NCI-H1048 (cell line): ENCODE measurements at places on chromosomes 4 and X.
A peak's percentile ranks its signal among the peaks of the same experiment; 100 is the strongest.

DNA sequence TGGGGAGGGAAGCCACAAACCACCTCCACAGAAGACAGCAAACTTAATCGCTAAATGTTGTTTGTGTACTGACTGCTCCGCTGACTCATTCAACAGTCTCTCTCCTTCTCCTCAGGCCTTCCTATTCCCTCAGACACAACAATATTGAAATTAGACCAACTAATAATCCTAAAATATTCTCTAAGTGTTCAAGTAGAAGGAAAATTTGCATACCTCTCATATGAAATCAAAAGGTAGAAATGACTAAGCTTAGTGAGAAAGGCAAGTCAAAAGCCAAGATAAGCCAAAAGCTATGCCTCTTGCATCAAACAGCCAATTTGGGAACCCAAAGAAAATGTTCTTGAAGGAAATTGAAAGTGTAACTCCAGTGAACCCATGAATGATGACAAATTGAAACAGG, 75.7 kb upstream of the ARHGAP24 start:
- DNase-seq, result no peak

DNA sequence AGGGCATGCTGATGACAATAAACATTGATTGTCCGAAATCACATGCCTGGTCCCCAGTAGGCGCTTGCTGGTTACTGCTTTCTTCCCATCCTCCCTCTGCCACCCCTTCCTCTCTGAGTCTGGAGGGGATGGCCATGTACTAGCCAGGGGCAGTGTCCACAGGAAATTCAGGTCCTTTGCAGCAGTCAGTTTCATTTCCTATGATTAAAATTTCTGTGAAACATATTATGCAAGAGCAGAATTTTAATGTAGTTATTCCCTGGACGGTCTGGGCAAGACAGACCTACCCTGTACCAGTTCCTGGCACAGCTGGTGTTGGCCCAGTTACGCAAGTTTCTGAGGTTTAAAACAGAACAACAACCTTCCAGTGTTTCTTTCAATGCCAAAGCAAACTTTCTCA, 28.2 kb upstream of the TLR2 start:
- DNase-seq, result no peak

DNA sequence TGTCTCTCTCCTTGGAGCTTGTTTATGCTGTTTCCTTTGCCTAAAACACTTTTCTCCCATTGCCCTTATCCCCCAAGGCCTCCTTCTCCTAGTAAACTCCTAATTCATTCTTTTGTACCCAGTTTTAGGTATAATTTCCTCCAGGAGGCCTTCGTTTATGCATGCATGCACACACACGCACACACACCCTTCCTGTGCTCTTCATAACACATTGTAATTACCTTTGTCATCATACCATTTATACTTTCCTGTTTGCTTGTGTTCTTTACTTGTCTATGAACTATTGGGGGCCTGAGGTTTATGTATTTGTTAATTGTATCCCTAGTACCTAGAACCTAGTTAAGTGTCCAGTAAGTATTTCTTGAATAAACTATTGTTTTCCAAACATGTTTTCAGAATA, 45.5 kb downstream of the XIAP start:
- DNase-seq, result no peak

- no peak for DNase-seq
These were observed 30.9 kb downstream of the FAM9C start for GRCh38 chrX:13013363-13014110.

DNA sequence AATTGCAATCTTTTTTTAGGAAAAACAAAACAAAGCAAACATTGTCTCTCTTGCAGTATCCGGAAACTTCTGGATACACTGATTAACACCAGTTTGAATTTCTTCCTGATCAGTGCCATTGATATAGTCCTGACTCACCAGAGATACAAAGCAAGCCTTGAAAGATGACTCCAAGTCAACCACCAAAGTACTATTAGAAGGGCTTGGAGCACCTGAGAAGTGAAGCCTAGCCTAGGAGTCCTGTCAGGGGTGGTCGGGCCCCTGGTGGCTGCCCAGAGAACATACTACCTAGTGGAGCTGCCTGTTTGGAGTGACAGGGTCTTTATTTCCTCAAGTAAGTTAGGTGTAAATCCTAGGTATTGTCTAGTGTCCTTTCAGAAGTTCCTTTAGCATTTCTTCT, 593.2 kb downstream of the ZNF674 start:
- DNase-seq, result no peak

DNA sequence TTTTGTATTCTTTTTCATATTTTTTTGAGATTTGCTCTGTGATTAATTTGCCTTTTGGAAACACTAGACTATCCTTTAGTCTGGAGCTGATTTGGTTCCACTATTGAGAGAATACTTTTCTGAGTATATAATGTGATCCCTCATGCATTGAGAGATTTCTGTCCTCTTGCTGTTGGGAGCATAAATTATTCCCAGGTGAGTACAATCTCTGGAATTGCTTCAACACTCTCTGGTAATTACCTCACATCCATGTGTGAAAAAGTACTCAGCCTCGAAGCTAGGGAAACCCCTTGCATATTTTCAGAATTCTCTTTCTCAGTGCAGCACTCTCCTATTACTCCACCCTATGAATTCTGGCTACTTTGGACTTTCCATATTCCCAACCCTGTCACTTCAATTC, 550.0 kb downstream of the RAPGEF2 start:
- no peak for DNase-seq

DNA sequence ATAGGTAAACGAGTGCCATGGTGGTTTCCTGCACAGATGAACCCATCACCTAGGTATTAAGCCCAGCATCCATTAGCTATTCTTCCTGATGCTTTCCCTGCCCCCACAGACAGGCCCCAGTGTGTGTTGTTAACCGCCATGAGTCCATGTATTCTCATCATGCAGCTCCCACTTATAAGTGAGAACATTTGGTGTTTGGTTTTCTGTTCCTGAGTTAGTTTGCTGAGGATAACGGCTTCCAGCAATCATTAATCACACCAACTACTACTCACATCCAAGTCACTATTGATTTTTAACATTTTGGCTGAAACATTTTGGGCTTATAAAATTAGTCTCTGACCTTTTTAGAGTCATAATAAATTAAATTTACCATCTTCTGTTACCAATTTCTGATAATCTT, 205.3 kb downstream of the SPOCK3 start:
- no peak for DNase-seq

- DNase-seq, result no peak
These were observed 260.7 kb downstream of the INPP4B start for GRCh38 chr4:142585411-142585810.

DNA sequence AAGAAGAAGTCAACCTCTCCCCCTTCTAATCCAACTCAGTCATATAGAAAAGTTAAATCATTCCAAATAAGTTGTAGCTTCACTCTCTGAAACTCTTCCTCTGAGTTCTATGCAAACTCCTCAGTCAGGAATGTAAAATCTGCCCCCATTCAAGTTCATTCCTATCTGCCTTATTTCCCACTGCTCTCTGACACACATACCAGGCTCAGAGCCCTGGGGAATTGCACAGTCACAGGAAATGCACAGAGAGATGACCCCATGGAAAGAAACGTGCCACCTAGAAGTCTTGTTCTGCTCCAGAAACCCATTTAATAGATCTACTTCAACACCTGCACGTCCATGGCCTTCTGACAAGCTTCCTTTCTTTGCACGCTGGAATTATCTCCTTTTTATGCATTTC, 236.0 kb upstream of the VCX3A start:
- DNase-seq, result no peak

- no peak for DNase-seq
These were observed 25.4 kb downstream of the SEC31A start for GRCh38 chr4:82865592-82865991.

DNA sequence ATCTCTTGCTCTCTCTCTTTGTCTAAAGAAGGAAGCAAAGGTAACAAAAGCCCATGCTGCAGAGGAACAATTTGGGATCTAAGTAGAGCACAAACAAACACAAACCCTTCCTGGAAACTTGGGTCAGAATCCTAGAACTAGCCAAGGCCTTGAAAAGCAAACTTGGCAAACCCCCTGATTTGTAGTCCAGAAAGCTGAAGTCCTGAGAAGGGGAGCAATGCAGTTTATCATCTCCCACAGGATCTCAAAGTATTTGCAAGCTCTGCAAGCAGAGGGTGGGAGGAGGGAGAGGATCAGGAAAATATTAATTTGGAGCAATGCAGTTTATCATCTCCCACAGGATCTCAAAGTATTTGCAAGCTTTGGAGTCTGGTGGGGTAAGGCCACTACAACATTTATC, 379.5 kb upstream of the FGF13 start:
- DNase-seq, result no peak

GRCh38 chrX:81537723-81538122, 335.8 kb downstream of the SH3BGRL start:
- DNase-seq, result no peak

DNA sequence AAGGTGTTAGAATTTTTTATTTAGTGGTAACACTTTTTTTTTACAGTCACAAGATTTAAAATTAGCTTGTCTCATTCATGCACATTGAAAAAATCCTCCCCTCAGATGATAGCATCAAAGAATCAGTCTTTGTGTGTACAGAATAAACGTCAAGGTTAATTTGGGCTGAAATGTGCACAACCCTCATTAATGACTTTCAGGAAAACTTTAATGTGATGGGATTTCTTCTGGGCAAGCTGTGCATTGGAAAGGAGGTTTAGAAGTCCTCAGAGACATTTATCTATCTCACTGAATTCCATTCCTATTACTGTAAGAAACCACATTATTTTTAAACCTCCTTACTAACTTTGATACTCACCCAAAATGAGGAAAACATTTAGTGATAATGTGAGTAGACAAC, 88.2 kb upstream of the TECRL start:
- DNase-seq, result no peak

- DNase-seq, result no peak
These were observed 2.3 kb upstream of the SLBP start for GRCh38 chr4:1714303-1715001.

DNA sequence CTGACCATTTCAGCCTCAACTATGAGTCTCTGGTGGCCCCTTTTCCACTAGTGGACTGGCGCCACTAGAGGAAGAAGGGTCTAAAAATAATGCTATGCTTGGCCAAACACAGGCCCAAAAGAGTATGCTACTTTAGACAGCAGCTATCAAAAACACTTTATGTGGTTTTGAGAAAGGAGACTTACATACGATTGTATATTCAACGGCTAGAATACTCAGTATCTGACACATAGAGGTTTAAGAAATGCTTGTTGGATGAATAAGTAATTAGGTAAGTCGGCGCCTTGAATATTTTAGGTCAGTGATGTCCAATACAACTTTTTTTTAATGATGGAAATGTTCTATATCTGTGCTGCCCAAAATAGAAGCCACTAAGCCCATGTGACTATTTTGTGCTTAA, 25.7 kb upstream of the TMPRSS11A start:
- DNase-seq, result no peak

DNA sequence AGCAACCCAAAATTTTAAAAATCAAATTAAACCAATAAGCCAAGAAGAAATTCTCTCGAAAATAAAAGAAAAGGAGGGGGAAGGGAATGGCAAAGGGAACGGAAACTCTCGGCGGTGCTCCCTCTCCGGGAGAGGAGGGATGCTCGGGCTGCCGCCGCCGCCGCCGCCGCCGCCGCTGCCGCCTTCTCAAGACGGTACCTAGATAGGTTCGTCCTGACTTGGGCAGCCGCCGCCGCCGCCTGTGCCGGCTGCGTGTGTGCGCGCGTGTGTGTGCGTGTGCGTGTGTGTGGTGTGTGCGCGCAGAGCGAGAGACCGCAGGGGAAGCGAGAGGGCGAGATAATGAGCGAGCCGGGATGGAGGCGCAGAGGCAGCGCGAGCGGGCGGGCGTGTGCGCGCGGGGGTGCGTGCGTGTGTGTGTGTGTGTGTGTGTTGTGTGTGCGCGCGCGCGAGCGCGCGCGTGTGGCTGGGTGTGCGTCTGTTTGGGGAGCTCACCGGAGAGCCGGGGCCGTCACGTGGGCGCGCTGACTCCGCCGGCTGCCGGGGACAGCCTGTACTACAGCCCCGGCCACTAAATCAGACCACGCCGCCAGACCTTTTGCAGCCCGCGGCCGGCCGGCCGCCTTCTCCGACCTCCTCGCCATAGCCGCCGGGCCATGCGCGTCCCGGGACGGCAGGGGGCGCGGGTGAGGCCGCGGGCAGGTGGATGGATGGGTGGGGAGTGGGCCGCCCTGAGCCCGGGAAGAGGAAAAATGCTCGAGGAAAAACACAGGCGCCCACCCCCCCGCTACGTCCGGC, 111.6 kb downstream of the DHX15 start:
- DNase-seq, result peak; percentile 51

DNA sequence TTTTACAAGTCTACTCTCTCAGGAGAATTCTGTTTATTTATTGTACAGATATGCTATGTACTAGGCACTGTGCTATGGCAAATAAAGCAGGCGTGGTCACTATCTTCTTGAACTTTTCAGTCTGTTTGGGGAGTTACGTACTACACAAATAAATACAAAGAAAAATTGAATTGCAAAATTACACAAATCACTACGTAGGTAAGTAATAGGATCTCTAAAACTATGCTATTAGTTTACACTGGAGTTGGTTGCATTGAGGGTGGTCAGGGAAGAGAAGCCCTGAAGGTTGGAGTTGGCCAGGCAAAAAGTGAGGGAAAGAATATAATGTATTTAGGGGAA, 75.7 kb downstream of the GAB1 start:
- no peak for DNase-seq

DNA sequence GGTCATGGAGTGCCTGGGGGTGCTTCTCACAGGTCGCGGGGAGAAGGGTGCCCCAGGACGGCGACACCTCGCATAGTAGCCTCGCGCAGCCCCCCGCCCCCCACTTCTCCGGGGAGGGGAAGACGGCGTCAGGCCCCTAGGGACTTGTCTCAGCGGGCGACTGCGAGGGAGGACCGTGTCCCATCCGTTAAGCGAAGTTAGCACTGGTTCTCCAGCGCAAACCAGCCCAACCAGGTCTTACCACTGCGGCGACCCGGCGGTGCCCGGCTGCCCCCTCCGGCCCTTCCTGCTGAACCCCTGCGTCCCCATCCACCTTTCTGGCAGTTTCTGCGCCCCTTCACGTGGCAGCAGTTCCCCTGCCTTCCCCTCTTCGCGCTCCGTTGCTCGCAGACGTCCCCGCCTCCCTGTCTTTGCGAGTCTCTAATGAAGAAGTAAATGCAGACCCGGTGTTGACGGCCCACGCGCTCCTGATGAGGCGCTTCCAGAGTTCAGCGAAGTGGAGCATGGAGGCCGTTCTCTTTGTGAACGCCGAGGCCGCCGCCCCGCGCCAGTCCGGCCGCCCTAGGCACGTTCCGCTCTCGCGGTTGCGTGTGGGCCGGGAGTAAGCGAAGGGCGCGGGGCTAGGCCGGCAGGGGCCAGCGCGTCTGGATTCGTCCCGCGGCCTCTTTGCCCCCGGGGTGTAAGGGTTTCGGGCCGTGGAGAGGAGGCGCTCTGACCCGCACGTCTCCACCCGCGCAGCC, 3.0 kb downstream of the SLIT2 start:
- DNase-seq, result no peak

DNA sequence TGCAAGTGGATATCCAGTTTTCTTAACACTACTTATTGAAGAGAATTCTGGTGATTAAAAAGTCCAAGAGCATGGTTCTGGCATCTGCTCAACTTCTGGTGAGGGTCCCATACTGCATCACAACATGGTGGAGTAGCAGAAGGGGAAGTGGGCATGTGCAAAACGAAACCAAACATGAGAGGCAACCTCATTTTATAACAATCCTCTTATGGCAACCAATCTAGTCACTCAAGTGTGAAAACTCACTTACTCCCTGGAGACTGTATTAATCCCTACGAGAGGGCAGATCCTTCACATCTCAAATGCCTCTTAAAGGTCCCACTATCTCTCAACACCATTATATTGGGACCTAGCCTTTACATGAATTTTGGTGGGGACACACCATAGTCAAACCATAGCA, 55.4 kb upstream of the TRO start:
- DNase-seq, result no peak

- DNase-seq, result no peak
These were observed 26.9 kb downstream of the CCNG2 start for GRCh38 chr4:77183777-77184420.

GRCh38 chr4:88012647-88013046, 5.2 kb downstream of the PKD2 start:
- no peak for DNase-seq
